Naive thymus-derived CD4-positive, alpha-beta T cell (primary cell): ENCODE measurements at places on chromosomes 7 and 10. TPM values are rescaled to one million over a fixed set of nuclear protein-coding genes. Genes with fewer than 3 reads are reported as not detected.
A peak's percentile ranks its signal among the peaks of the same experiment; 100 is the strongest.

SPDYE5 gene
- 0.14 TPM for polyA plus RNA-seq

ANKRD16 gene
- 7.0 TPM for polyA plus RNA-seq

TMUB1 gene
- polyA plus RNA-seq: 36.0 TPM

CTAGE15 gene
- polyA plus RNA-seq: not detected

SERPINE1 gene
- not detected for polyA plus RNA-seq

NXPH1 gene
- not detected for polyA plus RNA-seq

KCNH2 gene
- polyA plus RNA-seq: 5.2 TPM

CFAP58 gene
- polyA plus RNA-seq: not detected

VKORC1L1 gene
- polyA plus RNA-seq: 2.8 TPM

- peak; percentile 84 for DNase-seq
- no peaks in the 10 kb centered on the region for H3K36me3 ChIP-seq
- H3K27ac ChIP-seq: no peak within 1 kb of the TSS
- peaks cover 5% of the 10 kb centered on the region for H3K4me1 ChIP-seq
- H3K4me3 ChIP-seq: peak within 1 kb of the TSS; percentile 53
Measured at GRCh38 chr7:3300651-3301448, at the start of gene SDK1. SDK1 (plus strand) TSS chr7:3301252; CDS start chr7:3301587, 335 bp downstream.

DNA sequence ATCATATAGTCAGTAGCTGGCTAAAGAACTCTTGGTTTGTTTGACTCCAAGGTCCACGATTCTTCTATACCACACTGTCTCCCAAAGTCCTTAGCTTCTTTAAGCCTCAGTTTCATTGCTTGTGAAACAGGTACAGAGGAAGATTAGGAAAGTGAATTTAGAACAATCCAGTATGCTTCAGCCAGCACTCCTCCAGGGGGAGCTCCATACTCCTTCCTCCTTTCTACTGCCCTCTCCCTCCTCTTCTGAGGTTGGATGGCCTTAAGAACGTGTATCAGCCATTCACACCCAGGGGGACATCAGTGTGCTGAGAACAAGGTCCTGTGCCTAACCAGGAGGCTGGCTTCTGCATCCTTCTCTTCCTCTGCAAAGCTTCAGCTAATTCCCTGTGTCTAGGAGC lies 54.8 kb upstream of the CALD1 start:
- no peaks in the 10 kb centered on the region for H3K4me1 ChIP-seq
- no peaks in the 10 kb centered on the region for H3K27me3 ChIP-seq
- H3K36me3 ChIP-seq: no peaks in the 10 kb centered on the region

DNA sequence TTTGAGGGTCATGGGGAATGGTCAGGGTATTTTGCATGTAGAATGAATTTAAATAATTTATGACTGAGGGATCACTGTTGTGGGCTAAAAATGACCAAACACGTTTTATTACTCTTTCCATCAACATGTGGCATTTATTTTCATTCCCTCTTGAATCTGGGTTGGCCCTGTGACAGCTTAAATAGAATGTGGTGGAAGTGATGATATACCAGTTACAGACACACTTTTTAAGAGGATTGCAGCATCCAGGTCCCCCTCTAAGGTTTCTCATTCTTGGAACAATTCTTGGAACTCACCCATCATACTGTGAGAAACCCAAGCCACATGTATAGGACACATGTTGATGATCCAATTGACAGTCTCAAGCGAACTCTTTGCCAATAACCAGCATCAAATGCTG lies 272.4 kb downstream of the ETV1 start:
- H3K4me3 ChIP-seq: no peak overlapping the region
- H3K36me3 ChIP-seq: no peaks in the 10 kb centered on the region
- no peaks in the 10 kb centered on the region for H3K4me1 ChIP-seq
- no peaks in the 10 kb centered on the region for H3K27me3 ChIP-seq
- no peak overlapping the region for H3K27ac ChIP-seq
- DNase-seq: no peak

DNA sequence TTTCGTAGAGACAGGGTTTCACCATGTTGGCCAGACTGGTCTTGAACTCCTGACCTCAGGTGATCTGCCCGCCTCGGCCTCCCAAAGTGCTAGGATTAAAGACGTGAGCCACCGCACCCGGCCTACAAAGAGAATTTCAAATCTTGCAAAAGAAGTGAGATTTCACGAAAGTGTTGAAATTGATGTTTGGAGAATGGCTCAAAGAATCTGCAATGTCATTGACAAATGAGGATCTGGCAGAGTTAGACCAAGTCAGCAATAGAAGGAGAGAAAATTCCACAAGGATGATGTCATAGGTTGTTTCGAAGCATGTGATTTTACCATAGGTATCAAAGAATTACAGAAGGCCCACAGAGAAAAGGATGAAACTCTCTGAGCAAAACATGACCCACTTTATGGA lies 71.7 kb downstream of the LYZL2 start:
- H3K27me3 ChIP-seq: no peaks in the 10 kb centered on the region
- H3K4me1 ChIP-seq: no peaks in the 10 kb centered on the region

GRCh38 chr10:47456794-47457527 lies 27.0 kb downstream of the ANXA8 start:
- H3K36me3 ChIP-seq: no peaks in the 10 kb centered on the region
- H3K27ac ChIP-seq: no peak overlapping the region

- DNase-seq: no peak
- peaks cover 6% of the 10 kb centered on the region for H3K36me3 ChIP-seq
- H3K4me1 ChIP-seq: no peaks in the 10 kb centered on the region
- H3K4me3 ChIP-seq: no peak overlapping the region
- H3K27ac ChIP-seq: no peak overlapping the region
Measured at GRCh38 chr7:17863095-17863808, 77.0 kb downstream of the SNX13 start.

- no peaks in the 10 kb centered on the region for H3K36me3 ChIP-seq
- H3K27ac ChIP-seq: no peak overlapping the region
- H3K4me3 ChIP-seq: no peak overlapping the region
- no peaks in the 10 kb centered on the region for H3K27me3 ChIP-seq
- DNase-seq: no peak
Measured at GRCh38 chr7:94195201-94195600, 191.0 kb upstream of the BET1 start.

DNA sequence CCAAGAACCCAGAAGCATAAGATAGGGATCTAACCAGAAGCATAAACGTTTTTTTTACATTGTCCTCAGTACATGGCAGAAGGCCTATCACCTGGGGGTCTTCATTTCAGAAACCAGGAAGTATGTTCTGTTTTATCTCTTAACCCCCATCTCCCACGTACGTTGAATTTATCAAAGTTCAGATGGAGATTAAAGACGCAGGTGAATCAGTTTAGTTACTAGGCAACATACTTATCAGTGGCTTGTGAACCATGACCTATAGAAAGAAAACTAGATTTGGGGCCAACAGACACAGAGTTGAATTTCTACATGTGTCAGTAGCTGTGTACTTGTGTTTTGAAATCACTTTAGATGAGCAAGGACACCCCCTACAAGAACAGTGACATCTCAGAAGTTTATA lies 122.7 kb downstream of the GPR158 start:
- no peaks in the 10 kb centered on the region for H3K27me3 ChIP-seq
- H3K36me3 ChIP-seq: no peaks in the 10 kb centered on the region
- H3K27ac ChIP-seq: no peak overlapping the region

DNA sequence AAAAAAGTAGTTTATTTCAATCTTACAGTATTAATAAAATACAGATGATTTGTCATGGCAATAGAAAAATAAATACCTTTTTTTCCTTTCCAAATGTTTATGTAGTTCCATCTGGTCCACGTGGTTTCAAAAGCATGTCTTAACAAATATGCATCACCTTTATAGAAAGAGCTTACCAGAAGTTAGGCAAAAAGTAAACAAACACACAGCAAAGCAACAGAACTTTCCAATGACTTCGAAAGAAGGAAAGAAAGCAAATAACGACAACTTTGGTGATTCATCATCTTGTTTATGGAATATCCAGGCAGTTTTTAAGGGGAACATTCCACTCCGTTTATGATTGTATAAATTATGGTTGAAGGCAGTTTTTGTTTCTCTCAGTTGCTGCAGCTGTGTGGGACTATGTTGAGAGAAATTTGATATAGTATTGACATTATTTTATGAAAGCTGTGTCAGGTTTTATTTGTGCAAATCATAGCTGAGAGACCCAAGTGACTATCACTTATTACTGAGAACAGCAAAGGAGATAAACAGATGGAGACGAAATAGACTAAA lies 203.1 kb downstream of the CDC14C start:
- H3K4me1 ChIP-seq: no peaks in the 10 kb centered on the region
- no peak for DNase-seq
- H3K36me3 ChIP-seq: no peaks in the 10 kb centered on the region
- no peaks in the 10 kb centered on the region for H3K27me3 ChIP-seq
- H3K4me3 ChIP-seq: no peak overlapping the region

GRCh38 chr7:50677638-50677996 lies 105.1 kb downstream of the GRB10 start:
- no peak for DNase-seq
- no peak overlapping the region for H3K4me3 ChIP-seq
- no peaks in the 10 kb centered on the region for H3K36me3 ChIP-seq
- no peaks in the 10 kb centered on the region for H3K4me1 ChIP-seq

DNA sequence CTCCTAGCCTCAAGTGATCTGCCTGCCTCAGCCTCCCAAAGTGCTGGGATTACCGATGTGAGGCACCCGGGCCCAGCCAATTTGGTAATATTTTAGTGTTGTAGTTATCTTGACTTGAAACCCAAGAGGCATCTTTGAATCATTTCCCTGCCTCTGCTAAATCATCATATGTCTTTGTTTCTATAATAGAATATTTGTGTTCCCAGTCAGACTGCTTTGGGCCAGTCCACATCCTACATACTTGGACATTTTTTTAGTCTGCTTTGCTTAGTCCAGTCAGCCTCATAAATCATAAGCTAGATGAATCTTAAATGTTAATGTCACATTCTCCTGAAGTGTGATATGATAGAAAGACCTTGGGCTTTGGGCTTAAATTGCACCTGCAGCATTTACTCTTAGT lies 5.9 kb downstream of the STAM start:
- H3K4me3 ChIP-seq: no peak overlapping the region
- H3K27ac ChIP-seq: no peak overlapping the region
- no peaks in the 10 kb centered on the region for H3K36me3 ChIP-seq
- H3K27me3 ChIP-seq: no peaks in the 10 kb centered on the region
- H3K4me1 ChIP-seq: peaks cover 17% of the 10 kb centered on the region

- no peaks in the 10 kb centered on the region for H3K27me3 ChIP-seq
- H3K4me1 ChIP-seq: no peaks in the 10 kb centered on the region
- H3K4me3 ChIP-seq: no peak overlapping the region
- H3K27ac ChIP-seq: no peak overlapping the region
Measured at GRCh38 chr7:114419441-114420272, 5.0 kb downstream of the FOXP2 start.

DNA sequence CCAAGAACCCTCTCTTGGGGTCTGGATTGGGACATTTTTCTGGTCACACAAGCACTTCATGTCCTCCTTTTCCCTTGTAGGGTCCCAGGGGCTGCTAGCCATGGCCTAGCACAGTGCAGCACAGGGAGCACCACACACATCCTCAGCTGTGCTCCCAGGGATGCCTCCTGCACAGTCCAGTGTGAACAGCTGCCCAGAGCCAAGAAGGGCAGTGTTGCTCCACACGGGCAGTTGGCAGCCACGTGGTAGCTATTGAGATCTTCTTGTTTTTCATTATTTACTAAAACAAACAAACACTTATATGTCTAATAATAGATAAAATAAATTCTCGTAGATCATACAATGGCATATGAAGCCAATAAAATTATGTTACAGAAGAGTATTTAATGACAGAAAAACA lies 13.9 kb upstream of the LANCL2 start:
- no peaks in the 10 kb centered on the region for H3K4me1 ChIP-seq
- no peak overlapping the region for H3K4me3 ChIP-seq
- no peaks in the 10 kb centered on the region for H3K36me3 ChIP-seq
- no peak for DNase-seq

DNA sequence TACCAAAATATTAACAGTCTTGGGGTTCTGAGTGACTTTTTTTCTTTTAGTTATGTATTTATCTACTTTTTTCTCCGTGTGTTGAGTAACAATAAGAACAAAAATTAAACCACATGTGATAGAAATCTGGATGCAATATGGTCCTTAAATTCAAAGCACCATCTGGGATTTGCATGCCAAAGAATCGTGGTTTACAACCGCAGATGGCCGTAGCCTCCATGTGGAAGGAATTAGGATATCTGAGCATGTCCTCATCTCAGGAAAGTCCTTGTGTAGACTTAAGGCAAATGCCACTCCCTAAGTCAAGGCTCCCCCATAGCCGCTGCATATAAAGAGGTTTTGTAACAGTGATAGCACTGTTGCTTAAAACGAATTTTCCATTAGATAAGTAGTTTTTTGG lies 304.0 kb downstream of the ZEB1 start:
- no peak overlapping the region for H3K4me3 ChIP-seq
- H3K27ac ChIP-seq: no peak overlapping the region

GRCh38 chr10:121043124-121043849 lies 192.1 kb downstream of the WDR11 start:
- no peaks in the 10 kb centered on the region for H3K27me3 ChIP-seq
- no peak overlapping the region for H3K4me3 ChIP-seq
- H3K4me1 ChIP-seq: no peaks in the 10 kb centered on the region

DNA sequence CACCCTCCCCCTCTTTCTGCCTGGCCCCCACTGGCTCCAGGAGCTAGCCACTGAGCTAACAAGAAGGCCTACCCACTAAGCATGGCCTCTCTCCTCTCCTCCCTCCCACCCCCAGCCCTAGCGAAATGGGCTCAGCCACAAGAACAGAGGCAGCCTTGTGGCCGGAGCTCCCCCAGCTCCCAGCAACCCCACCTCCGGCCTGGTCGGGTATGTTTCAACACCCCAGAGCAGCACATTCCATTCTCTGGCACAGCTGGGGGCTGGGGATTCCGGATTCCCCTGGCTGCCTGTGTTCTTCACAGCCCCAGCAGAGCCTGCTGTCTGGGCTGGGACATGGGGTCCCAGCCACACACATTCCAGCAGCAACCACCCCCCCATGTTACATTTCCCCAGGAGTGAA lies 9.0 kb downstream of the SFRP5 start:
- H3K27me3 ChIP-seq: no peaks in the 10 kb centered on the region
- H3K4me3 ChIP-seq: no peak overlapping the region
- H3K27ac ChIP-seq: no peak overlapping the region
- no peaks in the 10 kb centered on the region for H3K4me1 ChIP-seq
- peaks cover 37% of the 10 kb centered on the region for H3K36me3 ChIP-seq

GRCh38 chr10:27815846-27816245 lies 70.2 kb upstream of the MKX start:
- H3K27me3 ChIP-seq: no peaks in the 10 kb centered on the region
- no peak for DNase-seq
- no peak overlapping the region for H3K27ac ChIP-seq
- H3K4me3 ChIP-seq: no peak overlapping the region
- H3K4me1 ChIP-seq: no peaks in the 10 kb centered on the region

GRCh38 chr10:123500110-123500509 lies 166.0 kb upstream of the GPR26 start:
- H3K27ac ChIP-seq: no peak overlapping the region
- H3K27me3 ChIP-seq: no peaks in the 10 kb centered on the region
- H3K4me1 ChIP-seq: no peaks in the 10 kb centered on the region
- no peak overlapping the region for H3K4me3 ChIP-seq

- no peak for DNase-seq
- no peaks in the 10 kb centered on the region for H3K27me3 ChIP-seq
- H3K4me3 ChIP-seq: no peak overlapping the region
- H3K27ac ChIP-seq: no peak overlapping the region
- H3K36me3 ChIP-seq: no peaks in the 10 kb centered on the region
- no peaks in the 10 kb centered on the region for H3K4me1 ChIP-seq
Measured at GRCh38 chr10:12564173-12564572, 214.8 kb downstream of the CAMK1D start.

- no peaks in the 10 kb centered on the region for H3K4me1 ChIP-seq
- DNase-seq: no peak
- no peaks in the 10 kb centered on the region for H3K27me3 ChIP-seq
- H3K27ac ChIP-seq: no peak overlapping the region
- no peaks in the 10 kb centered on the region for H3K36me3 ChIP-seq
Measured at GRCh38 chr10:75542084-75542483, 110.7 kb downstream of the LRMDA start.
